CD4-positive, alpha-beta T cell (primary cell): ENCODE measurements at places on chromosomes 5 and 9. TPM values are rescaled to one million over a fixed set of nuclear protein-coding genes. Genes with fewer than 3 reads are reported as not detected.

Gene AGXT2
- not detected for total RNA-seq

Gene AKNA
- 258 TPM for total RNA-seq

Gene GABRP
- total RNA-seq = not detected

Gene INSL6
- total RNA-seq = not detected

Gene IGFBPL1
- not detected for total RNA-seq

Gene TMEM171
- total RNA-seq = not detected

Gene ELOVL7
- not detected for total RNA-seq
